ENCODE measurements at places on chromosomes 4 and X.

GRCh38 chr4:139734201-139734874 is 68.7 kb downstream of the MGST2 start:
- DNase-seq, result no peak

DNA sequence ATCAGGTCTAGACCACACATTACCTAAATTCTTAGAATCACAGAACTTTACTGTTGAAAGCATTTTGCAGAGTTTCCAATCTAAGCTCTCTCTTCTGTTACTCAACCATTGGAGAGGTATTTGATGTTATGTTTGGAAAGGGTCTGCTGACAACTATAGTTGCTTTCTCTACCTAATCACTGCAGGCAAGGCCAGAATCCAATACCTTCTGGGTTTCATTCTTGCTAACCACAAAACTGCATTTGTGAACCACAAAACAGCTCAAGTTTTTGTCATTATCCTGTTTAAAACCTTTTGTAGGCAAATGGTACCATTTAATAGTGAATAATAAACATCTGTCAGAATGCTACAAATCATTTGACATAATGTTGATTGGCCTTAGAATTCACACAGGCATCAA is 380.1 kb downstream of the GASK1B start:
- no peak for DNase-seq

DNA sequence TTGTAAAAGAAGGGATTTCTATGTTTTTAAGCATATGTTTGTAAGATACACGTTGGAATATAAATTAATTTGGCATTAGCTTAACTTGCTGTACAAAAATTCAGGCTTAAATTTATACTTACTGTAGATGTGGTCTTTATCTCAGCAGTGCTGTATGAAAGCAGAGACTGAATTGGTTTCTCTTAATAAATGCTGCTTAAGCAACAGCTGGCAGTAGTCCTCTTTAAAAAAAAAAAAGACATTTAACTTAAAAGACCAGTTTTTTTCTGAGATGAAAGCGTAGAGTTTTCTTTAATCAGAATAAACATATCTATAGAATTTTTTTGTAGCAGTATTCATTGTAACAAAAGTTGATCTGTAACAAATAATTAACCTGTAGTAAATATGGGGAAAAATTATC is 124.6 kb downstream of the RAP1GDS1 start:
- DNase-seq, result no peak

GRCh38 chrX:136794080-136794479 is 13.3 kb upstream of the ARHGEF6 start:
- no peak for DNase-seq

DNA sequence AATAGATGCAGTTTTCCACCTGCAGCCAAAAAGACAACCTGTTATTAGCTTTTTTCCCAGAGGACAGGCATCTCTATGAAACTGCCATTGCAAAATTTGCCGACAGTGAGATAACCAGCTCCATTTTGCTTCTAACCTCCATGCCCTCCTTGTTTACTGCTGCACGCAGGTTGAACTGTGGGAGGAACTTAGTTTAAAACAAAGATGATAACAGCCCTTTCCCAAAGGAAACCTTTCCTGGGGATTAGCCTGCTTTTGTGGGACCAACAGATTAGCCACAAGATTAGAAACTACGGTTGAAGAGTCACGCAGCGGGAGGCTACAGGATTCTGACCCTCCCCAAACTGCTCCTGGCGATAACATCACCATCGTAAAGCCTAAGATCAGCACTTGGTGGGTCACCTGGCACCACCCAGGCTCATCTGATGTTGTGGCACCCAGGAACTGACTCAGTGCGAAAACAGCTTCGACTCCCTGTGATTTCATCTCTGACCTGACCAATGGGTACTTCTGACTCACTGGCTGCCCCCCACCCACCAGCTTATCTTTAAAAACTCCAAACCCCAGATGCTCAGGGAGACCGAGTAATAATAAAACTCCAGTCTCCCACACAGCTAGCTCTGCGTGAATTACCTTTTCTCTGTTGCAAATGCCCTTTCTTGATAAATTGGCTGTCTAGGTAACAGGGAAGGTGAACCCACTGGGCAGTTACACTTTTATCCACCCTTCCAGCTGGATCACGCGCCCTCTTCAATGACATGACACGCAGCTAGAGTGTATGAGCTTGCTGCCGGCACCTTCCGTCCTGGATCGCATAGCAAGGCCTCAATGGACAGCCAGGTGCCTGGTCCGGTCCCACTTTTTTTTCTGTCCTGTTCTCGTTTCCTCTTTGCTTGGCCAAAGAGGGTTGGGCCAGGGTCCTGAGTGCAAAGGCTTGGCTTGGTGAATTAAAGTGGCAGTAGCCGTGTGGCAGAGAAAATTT is 27.2 kb downstream of the NOP14 start:
- DNase-seq, result peak; percentile 57

DNA sequence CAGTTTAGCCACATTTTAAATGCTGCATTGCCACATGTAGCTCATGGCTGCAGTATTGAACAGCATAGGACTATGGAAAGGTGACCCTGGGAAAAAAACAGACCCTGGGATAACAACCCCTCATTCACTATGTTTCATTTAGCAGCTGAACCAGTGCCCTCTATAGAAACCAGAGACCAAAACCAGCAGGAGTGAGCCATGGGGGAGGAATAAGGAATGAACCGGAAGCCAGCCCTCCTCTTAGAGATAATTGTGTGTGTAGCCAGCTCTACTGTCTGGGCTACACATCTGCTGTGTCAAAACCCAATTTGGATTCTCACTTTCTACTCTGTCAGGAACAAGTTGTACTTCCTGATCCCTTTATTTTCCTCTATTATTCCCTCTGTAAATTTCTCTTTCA is 158.5 kb upstream of the S100G start:
- DNase-seq, result no peak

DNA sequence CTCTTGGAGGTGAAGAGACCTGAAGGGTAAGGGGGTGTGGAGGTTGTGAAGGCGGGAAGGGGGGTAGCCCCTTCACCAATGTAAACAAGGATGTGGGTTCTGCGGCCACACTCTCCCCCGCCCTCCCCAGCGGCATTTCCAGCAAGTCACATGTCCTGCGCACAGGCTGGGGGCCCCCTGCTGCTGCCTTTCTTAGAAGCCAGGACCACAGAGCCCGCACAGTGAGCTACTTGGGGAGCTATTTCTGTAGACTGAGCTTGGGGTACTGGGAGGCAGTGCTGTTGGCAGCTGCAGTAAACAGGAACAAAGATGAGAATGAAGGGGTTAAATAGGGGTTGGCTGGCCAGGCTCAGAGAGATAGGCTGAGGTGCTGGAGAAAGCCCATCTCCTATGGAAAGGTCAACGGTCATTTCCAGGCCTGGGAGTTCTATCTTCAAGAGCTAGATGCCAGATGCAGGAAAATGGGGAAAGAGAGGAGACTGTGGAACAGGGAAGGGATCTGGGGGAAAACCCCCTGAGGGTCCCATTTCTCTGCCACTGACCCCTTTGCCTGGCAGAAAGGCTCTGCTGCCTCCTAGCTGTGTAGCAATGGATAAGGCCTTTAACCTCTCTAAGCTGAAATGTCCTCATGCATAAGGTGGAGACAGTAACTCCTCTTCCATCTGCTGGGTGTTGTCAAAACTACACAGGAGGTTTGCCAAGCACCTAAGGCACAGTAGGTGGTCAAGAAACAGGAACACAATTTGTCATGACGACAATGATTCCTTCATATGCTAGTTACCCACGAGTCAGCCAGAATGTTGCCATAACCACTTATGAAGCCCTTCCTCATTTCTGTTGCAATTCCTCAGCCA is 18.5 kb upstream of the PIM2 start:
- DNase-seq, result peak; percentile 94

GRCh38 chr4:38071801-38072431 is 111.7 kb downstream of the PTTG2 start:
- no peak for DNase-seq

- DNase-seq, result no peak
These were observed 265.3 kb downstream of the PCDH18 start for GRCh38 chr4:137267024-137267423.

GRCh38 chrX:13285229-13285628 is 34.6 kb downstream of the ATXN3L start:
- no peak for DNase-seq

GRCh38 chrX:154545673-154546274 is 872 bp downstream of the G6PD start:
- DNase-seq, result no peak

DNA sequence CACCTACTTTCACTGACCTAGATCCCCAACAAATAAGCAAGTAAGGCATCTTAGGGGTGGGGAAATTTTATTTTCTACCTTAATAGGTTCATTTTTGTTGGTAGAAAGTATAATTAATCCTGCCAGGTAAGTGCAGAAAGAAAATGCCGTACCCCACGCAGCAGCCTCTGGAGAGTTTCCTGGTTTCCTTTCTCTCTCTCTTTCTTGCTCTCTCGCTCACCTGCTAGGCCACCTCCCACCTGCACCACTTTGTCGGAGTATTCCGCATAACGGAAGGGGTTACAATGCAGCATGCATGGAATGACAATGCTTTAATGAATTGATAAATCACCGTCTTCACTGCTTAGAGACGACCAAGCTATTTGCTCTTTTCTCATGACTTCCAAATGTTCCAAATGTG is 101.0 kb downstream of the SCD5 start:
- no peak for DNase-seq

DNA sequence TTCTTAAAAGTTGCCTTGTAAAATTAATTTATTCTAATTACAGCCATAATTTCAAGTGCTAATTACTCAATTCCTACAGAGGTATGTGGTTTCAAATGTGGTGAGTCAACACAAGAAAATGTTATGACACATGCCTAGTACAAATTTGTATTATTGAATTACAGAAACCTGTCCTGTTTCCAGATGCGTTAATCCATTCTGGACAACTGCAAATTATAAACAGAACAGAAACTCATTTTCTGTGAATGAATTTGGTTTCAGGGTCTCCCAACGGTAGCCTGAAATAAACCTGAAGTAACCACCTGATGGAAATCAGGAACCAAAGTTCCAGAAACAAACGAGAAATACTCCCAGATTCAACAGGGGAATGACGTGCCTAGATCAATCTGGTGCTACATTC is 328.6 kb upstream of the F9 start:
- no peak for DNase-seq

GRCh38 chr4:128305942-128306341 is 18.3 kb upstream of the PGRMC2 start:
- DNase-seq, result no peak

All from CD4-positive, alpha-beta T cell treated with Interleukin-6 at 100 ng/mL for 8 hours (primary cell).